ENCODE measurements at places on chromosomes 12 and 14.

- peak; percentile 62 for ATAC-seq
Observed at GRCh38 chr12:121610239-121611149, 15.8 kb upstream of the ORAI1 start.

GRCh38 chr12:133130808-133131128 is 341 bp downstream of the ZNF10 start:
- peak; percentile 1 for ATAC-seq

DNA sequence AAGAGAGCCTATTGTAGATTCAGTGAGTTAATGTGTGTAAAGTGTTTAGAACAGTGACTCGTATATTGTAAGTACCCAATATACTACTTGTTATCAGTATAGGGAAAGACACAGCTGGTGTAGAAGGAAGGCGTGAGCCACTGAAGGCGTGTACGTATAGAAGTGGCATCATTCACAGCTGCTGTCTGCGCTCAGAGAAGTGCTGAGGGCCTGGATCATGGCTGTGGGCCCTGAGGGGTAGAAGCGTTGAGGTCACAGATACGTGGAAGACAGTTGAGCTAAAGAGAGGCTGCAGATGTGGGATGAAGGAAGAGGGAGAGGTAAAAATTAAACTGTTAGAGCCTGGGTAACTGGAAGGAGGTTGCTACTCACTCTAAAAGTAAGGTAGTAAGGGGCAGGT is 5.9 kb downstream of the C12orf75 start:
- ATAC-seq: no peak

GRCh38 chr12:10641735-10642500 is 28.5 kb upstream of the MAGOHB start:
- ATAC-seq: peak; percentile 41

DNA sequence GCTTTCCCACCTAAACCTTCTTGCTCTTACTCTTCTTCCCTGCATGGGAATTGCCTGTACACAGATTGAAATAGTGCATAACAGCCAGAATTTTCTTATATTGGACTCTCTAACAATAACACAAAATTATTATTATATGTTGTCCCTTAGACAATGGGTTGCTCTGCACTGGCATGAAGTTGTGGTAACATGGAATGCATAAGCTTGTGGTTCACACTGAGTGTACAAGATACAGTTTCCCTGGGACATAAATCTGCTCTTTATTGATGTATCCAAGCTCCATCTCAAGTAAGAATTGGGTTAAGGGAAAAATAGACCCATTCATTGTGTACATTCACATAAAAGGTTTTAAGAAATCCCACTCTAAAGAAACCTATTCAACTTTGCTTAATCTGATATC is 114.4 kb upstream of the NTF3 start:
- no peak for ATAC-seq

GRCh38 chr12:108495054-108495453 is 20.0 kb upstream of the FICD start:
- ATAC-seq: no peak

DNA sequence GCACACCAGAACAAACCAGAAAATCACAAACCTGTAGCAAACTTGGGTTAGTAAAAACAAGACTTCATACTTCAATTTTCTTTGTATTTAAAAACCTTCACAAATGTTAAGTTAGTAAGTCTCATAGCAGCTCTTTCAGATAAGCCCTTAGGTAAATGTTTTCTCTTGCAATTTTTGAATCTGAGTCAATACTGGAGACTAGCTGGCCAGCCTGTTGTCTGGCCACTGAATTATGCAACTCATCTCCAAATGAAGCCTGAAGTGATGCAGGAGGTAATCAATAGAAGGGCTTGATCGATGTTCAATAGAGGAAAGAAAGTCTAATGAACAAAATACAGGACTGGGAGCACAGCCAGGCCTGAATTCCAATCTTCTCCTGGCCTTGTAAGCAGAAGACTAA is 465.2 kb downstream of the LRIG3 start:
- no peak for ATAC-seq

DNA sequence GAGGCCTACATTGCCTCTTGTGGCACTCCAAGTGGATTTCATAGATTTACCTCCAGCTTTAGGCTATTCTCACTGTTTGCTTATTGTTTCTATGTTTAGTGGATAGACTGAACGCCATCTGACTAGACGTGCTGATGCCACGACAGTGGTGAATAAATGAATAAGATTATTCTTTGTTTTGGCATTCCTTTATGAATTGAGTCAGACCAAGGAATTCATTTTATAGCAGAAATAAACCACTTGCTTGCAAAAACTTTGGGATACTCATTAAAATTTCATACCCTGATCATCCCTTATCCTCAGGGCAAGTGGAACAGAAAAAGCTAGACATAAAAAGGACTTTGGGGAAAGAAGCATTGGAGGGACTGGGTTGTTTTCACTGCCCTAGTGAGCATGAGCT is 71.7 kb upstream of the FERMT2 start:
- no peak for ATAC-seq

- ATAC-seq: no peak
Observed at GRCh38 chr14:79465651-79466050, 745.7 kb downstream of the DIO2 start.

GRCh38 chr12:48788854-48789775 is at the start of gene ADCY6:
ADCY6 (minus strand) TSS chr12:48789089; CDS start chr12:48783434, 5,655 bp downstream.
- peak; percentile 88 for ATAC-seq

DNA sequence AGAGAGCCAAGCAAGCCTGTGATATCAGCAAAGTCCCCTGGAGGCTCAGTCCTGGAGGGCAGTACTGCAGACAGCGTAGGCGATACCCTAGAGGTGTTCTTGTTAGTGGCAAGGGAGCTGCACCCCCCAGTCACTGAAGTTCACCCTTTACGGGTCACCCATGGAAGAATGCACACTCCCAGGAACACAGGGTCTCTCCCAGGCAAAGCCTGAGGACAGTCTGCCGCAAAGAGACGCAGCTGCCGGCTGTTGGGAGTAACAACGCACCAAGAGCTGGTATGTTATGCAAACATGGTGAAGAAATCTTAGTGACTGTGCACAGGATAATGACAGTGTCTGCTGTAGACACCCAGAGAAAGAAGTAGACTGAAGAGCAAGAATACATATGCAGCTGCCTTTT is 43.5 kb upstream of the NOS1 start:
- no peak for ATAC-seq

DNA sequence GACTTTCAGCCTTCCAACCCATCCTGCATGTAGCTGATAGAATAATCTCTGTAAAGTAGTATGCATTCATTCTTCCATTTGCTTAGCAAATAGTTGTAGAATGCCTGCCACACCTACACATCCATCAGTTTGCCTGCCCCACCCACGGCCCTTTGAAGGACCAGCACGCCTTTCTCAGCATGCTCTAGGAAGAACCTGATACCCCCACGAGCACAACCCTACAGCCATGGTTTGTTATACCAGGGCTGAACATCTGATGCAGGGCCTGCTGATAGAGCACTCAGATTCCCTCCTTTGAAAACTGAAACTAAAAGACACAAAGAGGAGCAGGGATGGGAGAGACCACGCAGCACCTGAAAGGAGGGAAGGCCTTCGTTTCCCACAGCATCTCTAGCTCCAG is 205.1 kb downstream of the ANO2 start:
- ATAC-seq: peak; percentile 57

DNA sequence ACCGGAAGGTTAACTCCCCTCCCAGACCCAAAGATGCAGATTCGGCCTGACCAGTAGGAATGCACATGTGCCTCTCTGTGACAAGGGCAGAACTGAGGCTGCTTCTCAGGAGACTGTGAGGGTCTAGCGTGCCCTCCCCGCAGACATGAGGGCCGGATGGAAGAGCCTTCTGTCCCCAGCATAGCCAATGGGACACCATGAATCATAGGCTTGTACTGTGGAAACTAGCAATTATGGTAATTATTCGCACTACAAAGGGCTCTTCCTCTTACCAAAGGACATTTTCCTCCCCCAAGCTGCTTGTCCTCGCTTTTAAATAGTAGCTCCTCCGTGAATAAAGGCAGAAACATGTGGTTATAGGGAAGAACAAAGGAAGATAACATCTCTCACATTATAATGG is 6.2 kb downstream of the COA8 start:
- peak; percentile 75 for ATAC-seq

- ATAC-seq: no peak
Observed at GRCh38 chr14:44820230-44820964, 141.3 kb downstream of the KLHL28 start.

GRCh38 chr12:8639936-8640335 is 22.7 kb downstream of the MFAP5 start:
- no peak for ATAC-seq

DNA sequence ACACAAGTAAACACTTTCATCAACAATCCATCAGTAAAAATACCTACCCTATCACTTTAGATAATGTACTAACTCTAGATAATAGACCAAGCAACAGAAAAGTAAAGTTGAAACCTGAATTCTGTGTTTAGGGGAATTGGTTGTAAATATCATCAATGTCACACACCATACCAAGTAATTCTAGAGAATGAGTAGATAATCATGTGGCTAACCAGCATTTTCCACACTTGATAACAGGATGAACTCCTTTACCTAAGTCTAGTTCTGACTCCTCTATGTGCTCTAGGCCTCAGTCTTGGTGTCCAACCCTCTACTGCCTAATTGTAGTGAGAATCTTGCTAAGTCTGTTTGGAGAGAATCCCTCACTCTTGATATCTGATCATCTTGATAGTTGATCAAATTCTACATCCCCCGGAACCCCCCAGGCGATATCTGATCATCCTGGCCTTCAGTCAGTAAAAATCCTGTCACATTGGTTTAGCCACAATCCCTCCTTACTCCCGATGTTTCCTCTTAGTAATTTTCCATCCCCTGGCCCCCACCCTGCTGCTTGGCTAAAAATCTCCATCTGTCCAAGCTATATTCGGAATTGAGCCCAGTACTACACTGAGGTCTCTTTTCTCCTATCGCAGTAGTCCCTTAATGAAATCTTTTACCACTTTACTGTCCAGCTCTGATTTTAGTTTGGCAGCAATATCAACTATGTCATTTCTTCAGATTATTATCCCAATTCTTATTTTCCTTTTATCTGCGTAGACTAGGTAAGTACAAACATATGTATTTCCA is 3.4 kb upstream of the SLCO1A2 start:
- ATAC-seq: no peak

- ATAC-seq: no peak
Observed at GRCh38 chr14:58920230-58920629, 268.2 kb upstream of the DAAM1 start.

- ATAC-seq: peak; percentile 28
Observed at GRCh38 chr14:96297000-96297399, 41.0 kb downstream of the BDKRB1 start.

- no peak for ATAC-seq
Observed at GRCh38 chr14:102891556-102891955, 30.9 kb upstream of the AMN start.

- ATAC-seq: peak; percentile 92
Observed at GRCh38 chr14:103207388-103208072, 84.3 kb downstream of the TNFAIP2 start.

- ATAC-seq: no peak
Observed at GRCh38 chr14:89978656-89979055, 22.9 kb downstream of the TDP1 start.

All from motor neuron (in vitro differentiated cells).